ENCODE measurements at places on chromosomes 6 and 20.

GRCh38 chr20:21033817-21034216 lies 72.3 kb downstream of the LINC00237 start:
- DNase-seq: no peak

GRCh38 chr6:138427701-138428100 lies 23.7 kb downstream of the HEBP2 start:
- no peak for DNase-seq

DNA sequence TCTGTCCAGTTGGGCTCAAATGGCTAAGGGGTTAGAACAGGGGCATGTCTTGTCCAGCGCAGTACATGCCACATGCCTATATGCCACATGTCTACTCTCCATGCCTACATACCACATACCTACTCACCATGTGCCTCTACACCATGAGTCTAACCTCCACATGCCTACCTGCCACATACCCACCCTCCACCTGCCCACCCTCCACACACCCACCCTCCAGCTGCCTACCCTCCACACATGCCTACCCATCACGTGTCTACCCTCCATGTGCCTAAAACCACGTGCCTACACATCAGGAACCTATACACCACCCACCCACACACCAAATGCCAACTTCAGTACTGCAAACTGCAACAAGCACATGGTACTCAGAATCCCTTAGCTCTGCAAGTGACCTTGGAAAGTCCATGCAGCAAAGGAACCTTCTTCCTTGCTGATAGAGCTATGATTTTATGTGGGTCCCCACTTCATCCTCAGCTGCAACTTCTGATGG lies 113.0 kb upstream of the CST7 start:
- DNase-seq: no peak

DNA sequence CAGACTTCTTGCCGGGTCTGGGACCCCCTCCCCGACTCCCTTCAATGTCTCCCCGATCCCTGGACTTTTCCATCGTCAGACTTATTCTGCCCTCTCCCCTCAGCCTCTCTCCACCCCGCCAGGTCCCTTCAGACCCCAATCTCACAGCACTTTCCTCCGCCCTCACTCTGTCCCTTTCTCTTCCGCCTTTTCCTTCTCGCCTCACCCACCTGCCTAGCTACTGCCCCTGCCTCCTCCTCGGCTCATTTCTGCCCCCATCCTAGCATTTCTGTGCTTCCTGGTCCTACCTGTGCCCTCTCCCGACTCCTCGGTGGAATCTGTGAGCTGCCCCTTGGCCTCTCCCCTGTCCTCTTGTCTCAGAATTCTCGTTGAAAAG lies 616 bp downstream of the CHMP4B start:
- DNase-seq: no peak

DNA sequence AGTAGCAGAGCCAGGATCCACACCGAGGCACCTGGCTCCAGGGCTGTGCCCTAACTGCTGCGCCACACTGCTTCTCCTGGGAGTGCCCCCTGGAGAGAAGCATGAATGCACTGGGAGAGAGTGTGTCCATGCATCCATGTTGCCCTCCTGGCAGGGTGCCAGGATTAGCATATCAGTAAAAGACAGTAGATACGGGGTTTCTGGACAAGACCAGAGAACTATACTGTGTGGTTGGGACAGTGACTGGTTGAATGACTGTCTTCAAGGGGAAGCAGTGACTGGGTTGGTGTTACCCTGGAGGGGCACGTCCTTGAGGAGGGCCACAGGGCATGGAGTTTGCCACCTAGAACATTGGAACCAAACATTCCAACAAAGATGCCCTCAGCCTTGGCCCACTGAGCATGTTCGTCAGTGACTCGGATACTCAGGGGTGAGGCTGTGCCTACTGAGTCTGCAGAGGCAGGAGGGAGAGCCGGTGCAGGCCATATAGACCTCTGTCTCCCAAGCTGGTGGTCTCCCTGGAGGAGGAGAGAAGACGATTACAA lies 288.8 kb downstream of the CDC5L start:
- no peak for DNase-seq

DNA sequence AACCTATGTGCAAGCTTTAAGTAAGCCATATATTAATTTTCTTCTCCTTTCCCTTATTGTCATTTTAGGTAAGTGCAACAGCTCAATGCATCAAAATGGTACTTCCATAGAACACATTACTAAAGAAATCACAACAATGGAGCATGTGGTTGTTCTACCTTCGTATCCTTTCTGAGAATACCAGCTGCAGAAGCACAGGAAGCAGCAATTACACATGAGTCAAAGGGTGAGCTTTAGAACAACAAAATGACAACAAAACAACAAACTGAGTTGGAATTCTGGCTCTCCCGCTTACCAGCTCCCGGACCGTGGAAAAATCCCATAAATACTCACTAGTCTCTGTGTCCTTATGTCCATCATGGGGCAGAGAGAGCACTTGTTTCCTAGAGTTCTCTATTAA lies 108.9 kb downstream of the BCAS1 start:
- DNase-seq: no peak

DNA sequence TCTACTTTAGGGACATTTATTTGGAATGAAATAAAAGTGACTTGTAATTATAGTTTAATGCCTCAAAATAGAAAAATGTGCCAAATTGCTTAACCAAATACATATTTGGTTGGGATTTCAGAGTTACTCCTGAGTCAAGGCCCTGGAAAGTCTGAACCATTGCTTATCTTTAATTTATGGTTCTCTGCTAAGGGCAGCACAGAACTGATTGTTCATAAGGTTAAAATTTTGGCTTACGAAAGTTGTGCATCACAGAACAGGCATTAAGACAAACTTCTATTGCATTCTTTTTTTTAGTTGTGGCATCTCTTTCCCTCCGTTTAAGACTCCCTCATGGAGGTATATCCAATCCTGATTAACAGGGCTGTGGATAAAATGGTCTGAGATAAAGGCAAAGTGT lies 92.2 kb upstream of the TENT5A start:
- DNase-seq: no peak

DNA sequence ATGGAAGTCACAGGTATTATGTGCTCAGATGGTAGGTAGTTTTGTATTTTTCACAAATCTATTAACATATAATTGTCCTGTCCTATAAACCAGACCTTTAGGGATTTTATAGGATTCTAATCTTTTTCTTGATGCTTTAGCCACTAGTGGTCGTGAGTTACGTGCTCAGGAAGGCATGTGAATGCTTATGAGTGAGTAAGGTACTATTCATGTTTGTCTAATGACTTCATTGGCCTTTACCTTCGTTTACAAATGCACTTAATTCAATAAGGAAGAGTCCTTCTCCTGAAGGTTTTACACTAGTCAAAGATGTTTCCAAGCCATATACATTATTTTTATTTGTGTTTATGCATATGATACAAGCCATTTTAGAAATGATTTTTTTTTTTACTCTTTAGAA lies 23.0 kb downstream of the PACRG start:
- DNase-seq: no peak

- no peak for DNase-seq
Measured at GRCh38 chr6:158654498-158654897, 4.6 kb downstream of the SYTL3 start.

GRCh38 chr6:7431674-7432390 lies 42.2 kb downstream of the RIOK1 start:
- DNase-seq: no peak

- no peak for DNase-seq
Measured at GRCh38 chr6:8499540-8499939, 64.2 kb upstream of the SLC35B3 start.

GRCh38 chr20:62918831-62919230 lies 7.5 kb downstream of the DIDO1 start:
- DNase-seq: no peak

DNA sequence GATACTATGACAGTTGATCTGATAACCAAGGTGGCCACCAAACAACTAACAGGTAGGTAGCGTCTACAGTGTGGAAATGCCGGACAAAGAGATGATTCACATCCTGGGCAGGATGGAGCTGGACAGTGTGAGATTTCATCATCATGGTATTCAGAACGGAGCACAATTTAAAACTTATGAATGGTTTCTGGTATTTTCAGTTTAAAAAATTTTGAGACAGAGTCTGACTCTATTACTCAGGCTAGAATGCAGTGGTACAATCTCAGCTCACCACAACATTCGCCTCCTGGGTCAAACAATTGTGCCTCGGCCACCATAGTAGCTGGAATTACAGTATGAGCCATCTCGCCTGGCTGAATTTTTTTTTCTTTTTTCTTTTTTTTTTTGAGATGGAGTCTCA lies 43.8 kb downstream of the CEP57L1 start:
- DNase-seq: no peak

DNA sequence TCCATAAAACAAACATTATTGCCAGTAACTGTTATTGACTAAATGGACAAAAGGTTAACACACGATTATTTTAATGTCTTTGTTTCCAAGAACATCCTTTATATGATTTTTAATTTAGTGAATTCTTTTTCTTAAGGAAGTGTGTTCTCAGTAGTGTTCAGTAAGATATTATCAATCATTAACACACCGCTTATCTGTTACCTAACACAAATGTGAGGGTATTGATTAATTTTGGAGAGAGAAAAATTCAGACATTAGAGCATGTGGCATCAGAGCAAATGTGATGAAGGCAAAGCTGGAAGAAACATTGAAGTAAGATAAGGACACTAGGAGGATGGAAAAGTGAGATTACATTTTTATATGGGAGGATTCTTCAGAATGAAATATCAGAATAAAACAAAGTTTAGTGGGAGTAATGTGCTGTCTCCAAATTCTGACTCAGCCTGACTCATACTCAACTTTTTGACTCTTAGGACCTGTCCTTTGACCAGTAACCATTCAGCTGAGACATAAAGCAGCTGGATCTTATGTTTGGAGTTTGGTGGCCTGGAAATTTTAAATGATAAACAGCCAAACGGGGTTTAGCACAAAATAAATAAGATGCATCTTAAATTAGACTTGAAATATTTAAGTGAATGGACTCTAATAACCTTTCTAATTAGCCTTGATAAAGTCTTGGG lies 348.6 kb downstream of the CD109 start:
- DNase-seq: no peak

- DNase-seq: no peak
Measured at GRCh38 chr6:4380881-4381281, 245.5 kb upstream of the ECI2 start.

DNA sequence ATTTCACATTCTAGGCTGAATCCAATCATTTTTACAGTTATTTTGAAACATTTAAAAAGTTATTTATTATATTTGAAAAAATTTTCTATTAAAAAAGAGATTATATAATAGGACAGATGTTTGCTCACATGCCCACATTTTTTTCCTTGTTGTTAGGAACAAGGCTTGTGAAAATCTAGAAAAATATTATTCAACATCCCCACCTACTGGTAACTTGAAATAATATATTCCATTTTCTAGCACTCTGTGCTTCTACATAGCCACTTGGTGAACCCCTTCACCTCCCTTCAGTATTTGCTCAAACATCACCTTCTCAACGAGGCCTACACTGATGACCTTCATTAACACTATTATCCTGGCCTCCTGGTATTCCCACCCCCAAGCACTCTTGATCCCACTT lies 18.3 kb upstream of the GPRC6A start:
- no peak for DNase-seq

DNA sequence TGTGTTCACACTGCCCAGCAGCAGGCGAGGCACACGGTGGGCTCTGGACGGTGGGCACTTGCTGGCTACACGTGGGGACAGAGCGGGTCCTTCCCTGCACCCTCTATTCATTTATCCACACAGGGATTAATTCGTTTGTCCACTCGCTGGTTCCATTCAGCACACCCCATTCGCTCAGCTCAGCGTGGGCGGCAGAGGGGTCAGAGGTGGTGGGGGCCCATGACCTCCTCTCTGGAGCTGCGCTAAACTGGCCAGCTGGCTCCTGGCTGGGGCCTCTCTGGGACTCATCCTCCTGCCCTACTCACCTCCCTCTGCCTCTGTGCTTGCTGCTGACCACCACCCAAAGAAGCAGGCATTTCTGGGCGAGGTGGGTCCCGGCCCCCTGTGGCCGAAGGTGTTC lies 21.4 kb upstream of the RBBP8NL start:
- DNase-seq: no peak

DNA sequence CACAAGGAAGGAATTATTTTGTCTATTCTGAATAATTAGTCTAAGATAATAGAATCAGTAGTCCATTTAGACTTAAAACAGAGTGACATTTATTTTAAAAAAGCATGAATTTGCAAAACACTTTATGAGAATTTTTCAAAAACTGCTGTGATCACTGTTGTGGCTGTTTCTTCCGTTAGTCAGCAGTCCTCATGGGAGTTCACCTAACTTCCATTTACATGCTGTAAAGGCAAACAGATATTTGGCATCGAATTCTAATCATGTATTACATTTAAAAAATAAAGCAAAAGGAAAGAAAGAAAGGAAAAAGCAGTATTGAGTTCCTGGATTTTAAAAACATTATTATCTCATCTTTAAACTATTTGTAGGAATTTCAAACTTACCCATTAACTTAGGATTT lies 111.8 kb downstream of the MTHFD1L start:
- DNase-seq: no peak

DNA sequence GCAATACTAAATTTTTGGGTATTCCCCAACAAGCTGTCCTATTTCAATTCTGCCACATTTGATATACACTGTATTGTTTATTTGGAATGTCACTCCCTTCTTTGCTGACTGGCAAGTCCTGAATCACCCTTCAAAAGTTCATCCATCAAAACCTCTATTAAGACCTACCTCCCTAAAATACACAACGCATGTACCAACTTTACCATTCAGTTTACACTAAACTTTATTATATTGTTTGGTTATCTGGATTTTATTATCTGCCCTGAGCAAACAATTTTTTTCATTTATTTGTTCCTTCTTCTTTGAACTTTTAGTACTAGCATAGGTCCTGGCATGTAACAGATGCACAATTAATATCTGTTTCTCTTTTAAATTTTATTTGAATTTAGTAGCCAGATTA lies 958.2 kb upstream of the ADGRB3 start:
- no peak for DNase-seq

Measured in activated T-helper 1 cell treated with anti-CD3 and anti-CD28 coated beads, Interleukin-2, amount 50 U/mL, for 16 hours (primary cell).